ENCODE measurements at places on chromosomes 2 and 18. TPM values are rescaled to one million over a fixed set of nuclear protein-coding genes. Genes with fewer than 3 reads are reported as not detected.

DNA sequence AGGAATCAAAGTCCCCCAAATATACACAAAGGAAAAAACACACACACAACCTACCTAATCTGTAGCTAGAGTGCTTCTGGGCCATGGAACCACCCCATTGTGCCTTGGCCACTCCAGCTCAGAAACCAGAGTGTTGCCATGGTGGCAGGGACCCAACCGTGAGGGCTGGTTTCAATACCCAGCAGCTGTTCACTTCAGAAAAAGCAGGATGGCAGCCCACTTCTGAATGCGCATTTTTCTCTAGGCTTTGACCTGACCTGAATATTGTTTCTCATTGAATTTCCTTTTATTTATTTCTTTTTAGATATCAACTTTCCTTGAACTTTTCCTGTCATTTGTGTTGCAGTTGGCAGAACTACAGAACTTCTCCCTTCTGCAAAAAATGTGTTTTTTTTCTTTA lies 43.0 kb upstream of the EHBP1 start:
- DNase-seq, result no peak

Gene MROH2A
- 0.35 TPM for total RNA-seq

Gene AFF3
- total RNA-seq, result 216 TPM

DNA sequence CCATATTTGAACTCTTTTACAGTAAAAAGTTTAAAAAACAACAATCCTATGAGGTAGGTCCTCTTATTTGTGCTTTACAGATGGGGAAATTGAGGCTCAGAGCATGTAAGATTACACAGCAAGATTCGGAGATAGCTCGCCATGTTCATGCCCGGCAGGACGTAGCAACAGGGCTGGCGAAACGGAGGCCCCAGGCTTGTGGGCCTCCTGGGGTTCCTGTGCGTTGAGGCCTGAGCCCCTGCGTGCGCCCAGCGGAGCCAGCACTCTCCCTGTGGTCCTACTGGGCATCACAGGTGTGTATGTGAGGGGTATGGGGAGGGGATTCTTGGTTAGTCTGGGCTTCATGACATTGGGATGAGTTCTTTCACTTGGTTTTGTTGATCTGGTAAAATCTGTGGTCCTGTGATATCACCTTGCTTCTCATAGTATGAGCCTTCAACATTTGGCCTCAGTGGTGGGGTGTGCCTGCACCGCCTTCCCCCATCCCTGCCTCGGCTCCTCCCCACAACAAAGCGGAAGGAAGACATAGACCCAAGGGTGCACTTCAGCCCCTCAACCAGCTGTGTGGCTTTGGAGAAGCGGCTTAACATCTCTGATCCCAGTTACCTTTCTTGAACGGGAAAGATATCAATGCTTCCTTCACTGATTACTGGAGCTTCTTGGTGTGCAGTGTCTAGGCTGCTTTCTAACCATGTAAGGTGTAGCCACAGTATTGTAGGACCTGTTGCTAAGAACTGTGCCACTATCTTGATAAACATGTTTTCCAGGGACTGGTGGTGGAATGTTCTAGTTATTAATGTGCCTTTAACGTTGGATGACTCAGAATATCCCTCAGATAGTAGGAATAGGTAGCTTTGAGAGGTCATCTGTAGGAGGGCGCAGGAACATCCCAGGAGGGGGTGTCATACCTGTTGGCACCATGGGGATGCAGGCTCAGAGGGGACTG lies 37.2 kb downstream of the HPCAL1 start:
- DNase-seq, result no peak

Gene LGALSL
- total RNA-seq, result 17.8 TPM

Gene SERPINB2
- not detected for total RNA-seq

Gene NAT8
- not detected for total RNA-seq

Gene GALNT14
- total RNA-seq, result 8.3 TPM

Gene TMEFF2
- total RNA-seq, result 1.6 TPM

Gene ACVR1C
- 5.0 TPM for total RNA-seq

Gene MC4R
- not detected for total RNA-seq

DNA sequence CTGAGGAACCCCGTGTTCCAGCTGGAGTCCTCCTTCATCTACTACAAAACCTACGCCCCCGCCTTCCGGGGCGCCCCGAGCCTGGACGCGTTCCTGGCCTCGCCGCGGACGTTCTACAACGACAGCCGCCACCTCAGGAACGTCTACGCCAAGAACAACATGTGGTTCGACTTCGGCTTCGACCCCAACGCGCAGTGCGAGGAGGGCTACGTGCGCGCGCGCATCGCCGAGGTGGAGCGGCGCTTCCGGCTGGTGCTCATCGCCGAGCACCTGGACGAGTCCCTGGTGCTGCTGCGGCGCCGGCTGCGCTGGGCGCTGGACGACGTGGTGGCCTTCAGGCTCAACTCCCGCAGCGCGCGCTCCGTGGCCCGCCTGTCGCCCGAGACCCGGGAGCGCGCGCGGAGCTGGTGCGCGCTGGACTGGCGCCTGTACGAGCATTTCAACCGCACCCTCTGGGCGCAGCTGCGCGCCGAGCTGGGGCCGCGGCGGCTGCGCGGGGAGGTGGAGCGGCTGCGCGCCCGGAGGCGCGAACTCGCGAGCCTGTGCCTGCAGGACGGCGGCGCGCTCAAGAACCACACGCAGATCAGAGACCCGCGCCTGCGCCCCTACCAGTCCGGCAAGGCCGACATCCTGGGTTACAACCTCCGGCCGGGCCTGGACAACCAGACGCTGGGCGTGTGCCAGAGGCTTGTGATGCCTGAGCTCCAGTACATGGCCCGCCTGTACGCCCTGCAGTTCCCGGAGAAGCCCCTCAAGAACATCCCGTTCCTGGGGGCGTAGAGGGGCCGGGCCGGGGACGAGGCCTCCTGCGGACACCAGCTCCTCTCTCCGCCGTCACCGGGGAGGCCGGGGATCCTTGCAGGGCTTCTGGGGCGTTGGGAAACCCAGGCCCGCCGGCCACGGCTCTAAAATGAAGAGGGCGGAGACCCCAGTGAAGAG lies 5.3 kb upstream of the NEU4 start:
- DNase-seq, result peak; percentile 67

DNA sequence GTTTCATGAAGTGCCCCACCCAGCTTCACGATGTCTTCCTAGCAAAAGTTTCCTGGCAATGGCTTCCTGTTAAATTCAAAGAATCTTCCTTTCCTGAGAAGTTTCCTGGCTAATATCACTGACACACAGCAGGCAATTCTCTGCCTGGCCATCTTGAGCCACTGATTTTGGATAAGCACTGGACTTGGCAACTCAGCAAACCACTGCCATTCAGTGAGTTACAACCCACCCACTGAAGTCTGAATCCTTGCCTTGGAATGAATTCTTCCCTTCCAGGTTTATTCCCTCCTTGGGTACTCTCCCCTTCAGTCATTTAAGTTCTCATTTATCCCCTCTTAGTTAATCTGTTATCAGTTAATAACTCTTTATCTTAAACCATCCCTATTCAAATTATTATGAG lies 426.0 kb downstream of the MBD2 start:
- DNase-seq, result no peak

Gene ATP8B1
- total RNA-seq, result 99.9 TPM

Gene SCYGR4
- not detected for total RNA-seq

Measured in Peyer's patch (tissue), 4 donors.